HCEC 1CT (cell line): ENCODE measurements at places on chromosomes 2 and 18.

DNA sequence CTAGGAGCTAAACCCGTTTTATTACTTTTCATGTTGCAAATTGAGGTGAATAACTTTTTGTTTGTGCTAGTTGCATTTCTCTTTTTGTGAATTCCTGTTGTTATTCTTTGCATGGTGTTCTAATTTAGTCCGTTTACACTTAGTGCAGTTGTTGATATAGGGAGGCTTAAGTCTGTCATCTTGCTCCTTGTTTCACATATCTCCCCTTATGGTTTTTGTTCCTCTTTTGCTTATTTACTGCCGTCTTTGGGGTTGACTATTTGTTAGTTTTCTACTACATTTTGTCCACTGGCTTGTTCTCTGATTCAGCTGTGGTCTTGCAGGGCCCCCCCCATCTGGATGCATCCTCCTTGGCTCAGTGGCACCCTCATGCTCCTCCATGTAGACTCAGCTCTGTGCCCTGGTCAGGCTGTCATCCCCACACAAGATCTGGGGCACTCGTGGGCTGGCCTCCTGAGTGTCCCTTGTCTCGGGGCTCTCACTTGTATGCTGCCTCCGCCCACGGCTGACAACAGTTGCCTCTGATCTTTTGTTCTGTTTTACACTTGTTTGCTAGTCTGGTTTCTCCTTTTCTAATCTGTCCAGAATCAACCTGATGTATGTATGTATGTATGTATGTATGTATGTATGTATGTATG is 42.9 kb upstream of the ASB1 start:
- DNase-seq = no peak

- peak; percentile 37 for DNase-seq
Measured at GRCh38 chr2:105919826-105920225, 175.1 kb downstream of the NCK2 start.

GRCh38 chr18:48337053-48337452 is 72.1 kb downstream of the ZBTB7C start:
- no peak for DNase-seq

- peak; percentile 43 for DNase-seq
Measured at GRCh38 chr18:35497027-35497369, 762 bp downstream of the INO80C start.
